ENCODE measurements at places on chromosomes 2 and 18.

DNA sequence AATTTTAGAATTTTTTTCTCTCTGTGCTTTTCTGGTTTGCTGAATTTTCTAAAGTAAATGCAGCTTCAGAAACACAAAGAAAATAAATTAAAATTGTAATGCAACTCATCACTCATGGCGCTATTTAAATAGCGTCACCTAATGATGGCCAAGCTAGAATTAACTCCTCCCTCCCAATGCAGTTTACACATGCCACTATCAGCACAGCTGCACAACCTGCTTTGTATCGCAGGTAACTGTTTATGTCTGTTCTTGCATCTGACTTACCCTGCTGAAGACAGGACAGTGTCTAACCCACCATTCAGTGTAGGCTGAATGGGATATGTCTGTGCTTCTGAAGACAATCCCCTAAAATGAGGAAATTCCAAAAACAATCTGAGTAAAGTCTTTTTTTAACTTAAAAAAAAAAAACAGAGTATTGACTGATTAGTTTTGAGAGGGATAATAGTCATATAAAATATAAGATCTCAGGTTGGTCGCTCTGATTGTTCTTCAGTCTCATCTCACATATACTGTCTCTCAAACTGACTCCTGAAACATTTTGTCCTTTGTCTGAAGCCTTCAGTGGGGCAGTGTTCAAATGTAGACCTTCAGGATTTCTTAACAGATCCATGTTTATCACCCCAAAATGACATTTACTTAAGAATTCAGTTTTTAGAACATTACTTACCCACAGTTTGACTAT, 271.4 kb downstream of the ZEB2 start:
- DNase-seq, result no peak

- no peak for DNase-seq
Observed at GRCh38 chr2:157743051-157743450, 114.4 kb upstream of the ACVR1C start.

- DNase-seq, result peak; percentile 15
Observed at GRCh38 chr2:9021563-9022211, 18.2 kb upstream of the MBOAT2 start.

DNA sequence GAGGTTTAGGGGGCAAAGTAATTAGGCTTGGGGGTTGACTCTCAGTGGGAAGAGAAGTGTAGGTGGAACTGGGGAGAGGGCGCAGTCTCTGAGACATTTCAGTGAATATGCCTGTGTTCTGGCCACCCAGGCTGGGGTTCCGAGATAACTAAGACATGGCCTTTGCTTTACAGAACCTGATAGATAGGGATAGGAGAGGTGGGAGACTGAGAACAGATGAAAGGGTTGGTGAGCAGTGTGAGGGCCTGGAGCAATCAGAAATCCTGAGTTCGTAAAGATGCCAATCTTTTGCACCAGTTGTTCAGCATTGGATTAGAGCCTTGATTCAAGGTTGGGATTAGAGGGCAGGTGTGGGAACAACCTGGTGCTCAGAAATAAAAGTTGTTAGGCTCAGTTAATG, 15.6 kb downstream of the PARD3B start:
- no peak for DNase-seq

DNA sequence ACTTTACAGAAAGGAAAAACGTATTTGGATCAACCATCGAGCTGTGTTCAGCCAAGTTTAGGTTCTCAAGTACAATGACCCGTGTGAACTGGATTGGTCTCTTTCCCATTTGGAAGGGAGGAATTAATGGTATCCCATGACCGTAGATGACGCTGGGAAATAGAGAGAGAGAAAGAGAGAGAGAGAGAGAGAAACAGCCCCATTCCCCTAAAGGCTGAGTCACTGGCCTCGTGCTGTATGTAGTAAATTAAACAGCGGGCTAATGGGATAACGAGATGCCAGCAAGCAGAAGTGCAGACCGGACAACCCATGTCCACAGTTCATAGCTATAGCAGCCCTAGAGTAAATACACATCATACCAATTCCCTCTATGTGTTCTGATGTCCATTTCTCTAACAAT, 99.6 kb downstream of the BCL11A start:
- no peak for DNase-seq

DNA sequence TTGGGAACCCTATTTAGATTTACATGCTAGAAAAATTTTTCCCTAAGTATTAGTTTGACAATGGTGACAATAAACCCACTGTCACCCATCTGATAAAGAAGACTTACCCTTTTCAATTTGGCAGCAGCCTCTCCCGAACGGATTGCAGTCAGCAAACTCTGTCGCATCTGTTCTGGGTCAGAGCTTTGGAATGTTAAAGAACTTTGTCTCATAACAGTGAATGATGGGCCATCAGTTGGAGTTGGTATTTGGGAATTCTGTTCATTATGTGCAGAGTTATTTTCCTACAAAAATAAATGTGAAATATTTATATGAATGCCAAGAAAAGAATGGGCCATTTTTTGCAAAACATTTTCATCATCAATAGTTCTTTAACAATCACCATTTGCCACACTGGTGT, 70.8 kb upstream of the GRB14 start:
- peak; percentile 36 for DNase-seq

DNA sequence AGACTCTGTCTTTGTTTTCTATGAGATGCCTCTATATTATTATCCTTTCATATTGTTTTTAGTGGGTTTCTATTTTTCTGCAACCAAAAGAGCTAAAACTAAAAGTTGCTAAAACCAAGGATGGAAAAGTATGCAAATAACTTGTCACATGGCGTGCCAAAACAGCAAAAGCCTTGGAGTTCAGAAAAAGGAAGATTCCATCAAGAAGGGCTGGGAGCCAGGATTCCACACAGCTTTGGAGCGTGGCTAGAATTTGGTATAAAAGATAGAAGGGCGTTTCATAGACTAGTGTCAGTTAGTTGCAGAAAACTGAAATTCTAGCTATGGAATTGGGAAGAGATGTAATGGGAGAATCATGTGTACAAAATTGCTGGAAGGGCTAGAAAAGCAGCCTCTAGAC, 4.1 kb downstream of the SCYGR1 start:
- no peak for DNase-seq

DNA sequence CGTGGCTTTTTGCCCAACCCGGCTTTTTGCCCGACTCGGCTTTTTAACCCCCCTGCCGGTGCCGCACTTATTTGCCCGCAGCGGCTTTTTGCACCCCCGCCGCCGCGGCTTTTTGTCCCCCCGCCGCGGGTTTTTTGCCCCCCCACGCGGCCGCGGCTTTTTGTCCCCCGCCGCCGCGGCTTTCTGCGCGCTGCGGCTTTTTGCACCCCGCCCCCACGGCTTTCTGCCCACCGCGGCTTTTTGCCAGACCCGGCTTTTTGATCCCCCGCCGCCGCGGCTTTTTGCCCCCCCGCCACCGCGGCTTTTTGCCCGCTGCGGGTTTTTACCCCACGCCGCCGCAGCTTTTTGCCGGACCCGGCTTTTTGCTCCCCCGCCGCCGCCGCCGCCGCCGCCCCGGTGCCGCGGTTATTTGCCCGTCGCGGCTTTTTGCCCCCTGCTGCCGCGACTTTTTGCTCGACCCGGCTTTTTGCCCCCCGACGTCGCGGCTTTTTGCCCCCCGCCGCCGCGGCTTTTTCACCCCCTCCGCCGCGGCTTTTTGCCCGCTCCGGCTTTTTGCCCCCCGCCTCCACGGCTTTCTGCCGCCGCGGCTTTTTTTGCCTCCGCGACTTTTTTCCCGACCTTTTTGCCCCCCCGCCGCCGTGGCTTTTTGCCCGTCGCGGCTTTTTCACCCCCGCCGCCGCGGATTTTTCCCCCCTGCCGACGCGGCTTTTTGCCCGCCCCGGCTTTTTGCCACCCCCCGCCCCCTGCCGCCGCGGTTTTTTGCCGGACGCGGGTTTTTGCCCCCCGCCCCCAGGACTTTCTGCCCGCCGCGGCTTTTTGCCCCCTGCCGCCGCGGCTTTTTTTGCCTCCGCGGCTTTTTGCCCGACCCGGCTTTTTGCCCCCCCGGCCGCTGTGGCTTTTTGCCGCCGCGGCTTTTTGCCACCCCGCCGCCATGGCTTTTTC, 2786.5 kb downstream of the RPIA start:
- DNase-seq, result peak; percentile 21

- DNase-seq, result peak; percentile 8
Observed at GRCh38 chr2:43491065-43491639, 104.7 kb downstream of the THADA start.

DNA sequence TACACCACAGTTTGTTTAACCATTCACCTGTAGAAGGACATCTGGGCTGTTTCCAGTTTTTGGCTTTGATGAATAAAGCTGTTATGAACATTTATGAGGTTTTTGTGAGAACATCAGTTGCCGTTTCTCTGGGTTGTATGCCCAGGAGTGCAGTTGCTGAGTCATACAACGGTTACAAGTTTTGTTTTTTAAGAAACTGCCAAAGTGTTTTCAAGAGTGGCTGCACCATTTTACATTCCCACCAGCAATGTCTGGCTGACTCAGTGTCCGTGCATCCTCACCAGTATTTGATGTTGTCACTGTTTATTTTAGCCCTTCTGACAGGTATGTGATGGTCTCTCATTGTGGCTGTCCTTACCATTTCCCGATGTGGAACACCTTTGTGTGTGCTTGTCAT, 48.0 kb upstream of the GPR17 start:
- DNase-seq, result peak; percentile 27

GRCh38 chr2:132417430-132418035, 928 bp downstream of the GPR39 start:
- DNase-seq, result no peak

DNA sequence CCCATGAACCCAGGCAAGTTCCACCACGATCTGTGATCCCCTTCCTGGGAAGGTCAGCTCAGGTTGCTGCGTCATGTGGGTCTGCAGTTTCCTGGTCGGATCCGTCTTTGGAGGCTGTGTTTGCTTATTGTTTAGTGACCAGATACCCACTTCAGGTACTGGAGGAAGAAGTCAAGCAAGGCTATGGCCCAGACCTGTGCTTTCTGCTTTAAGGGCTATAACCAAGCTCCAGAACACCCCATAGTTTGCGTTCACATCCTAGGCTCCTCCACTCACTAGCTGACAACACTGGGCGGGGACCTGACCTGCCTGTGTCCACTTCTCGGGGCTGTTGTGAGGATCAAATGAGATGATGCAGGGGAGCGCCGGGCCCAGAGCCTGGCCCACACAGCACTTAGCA, 44.0 kb downstream of the MAL start:
- DNase-seq, result no peak

DNA sequence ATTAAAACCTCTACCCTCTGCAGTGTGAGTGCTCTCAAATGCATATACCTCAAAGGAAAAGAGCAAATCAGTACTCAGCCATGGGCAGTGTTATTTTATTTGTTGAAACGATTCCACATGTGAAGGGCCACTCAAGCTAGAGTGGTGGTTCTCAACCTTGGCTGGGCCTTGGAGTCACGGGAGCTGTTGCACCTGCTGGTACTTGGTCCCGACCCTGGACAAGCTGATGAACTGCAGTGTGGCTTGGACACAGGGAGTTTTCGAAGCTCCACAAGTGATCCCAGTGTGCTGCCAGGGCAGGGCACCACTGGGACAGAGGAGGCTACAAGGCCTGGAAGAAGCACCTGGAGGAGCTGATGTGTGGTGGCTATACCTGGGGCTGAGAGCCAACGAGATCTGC, 19.7 kb downstream of the GNLY start:
- no peak for DNase-seq

DNA sequence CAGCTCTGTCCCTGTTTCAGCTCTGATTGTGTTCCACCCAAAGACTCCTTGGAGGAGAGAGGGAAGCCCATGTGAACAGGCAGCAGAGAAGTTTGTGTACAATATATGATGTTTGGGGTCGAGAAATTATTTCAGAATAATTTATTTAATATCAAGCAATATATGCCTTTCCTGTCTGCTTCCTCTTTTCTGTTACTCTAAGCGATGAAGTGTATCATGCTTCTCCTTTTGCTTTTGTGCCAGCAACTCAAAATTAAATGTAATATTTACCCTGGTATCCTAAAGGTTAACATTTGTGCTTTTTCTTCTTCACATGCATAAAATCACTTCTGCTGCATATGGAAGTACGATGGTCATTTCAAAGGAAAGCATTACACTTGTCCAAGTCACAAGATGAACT, 2.4 kb upstream of the NTSR2 start:
- DNase-seq, result no peak

GRCh38 chr2:176188774-176189680, 559 bp downstream of the HOXD1 start:
- no peak for DNase-seq

GRCh38 chr18:58496937-58497336, 132.0 kb downstream of the ALPK2 start:
- DNase-seq, result no peak

- no peak for DNase-seq
Observed at GRCh38 chr2:8617048-8617447, 64.8 kb upstream of the ID2 start.

DNA sequence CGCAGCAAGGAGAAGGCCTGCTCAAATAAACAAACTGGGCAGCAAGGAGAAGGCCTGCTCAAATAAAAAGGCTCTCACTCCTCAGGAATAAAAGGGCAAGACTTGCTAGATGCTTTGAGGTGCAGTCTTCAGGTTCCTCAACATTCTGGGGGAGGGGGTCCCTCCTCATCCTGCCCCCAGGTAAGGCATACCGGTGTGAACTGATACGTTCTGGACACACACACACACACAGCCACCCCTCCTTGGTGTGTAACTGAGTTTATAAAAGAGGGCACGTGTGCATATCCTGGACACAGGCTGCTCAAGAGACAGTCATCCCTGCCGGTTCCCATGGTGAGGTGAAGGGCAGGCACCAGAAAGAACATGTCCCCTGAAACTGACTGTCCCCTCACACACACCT, 4.5 kb downstream of the TEX261 start:
- DNase-seq, result no peak

DNA sequence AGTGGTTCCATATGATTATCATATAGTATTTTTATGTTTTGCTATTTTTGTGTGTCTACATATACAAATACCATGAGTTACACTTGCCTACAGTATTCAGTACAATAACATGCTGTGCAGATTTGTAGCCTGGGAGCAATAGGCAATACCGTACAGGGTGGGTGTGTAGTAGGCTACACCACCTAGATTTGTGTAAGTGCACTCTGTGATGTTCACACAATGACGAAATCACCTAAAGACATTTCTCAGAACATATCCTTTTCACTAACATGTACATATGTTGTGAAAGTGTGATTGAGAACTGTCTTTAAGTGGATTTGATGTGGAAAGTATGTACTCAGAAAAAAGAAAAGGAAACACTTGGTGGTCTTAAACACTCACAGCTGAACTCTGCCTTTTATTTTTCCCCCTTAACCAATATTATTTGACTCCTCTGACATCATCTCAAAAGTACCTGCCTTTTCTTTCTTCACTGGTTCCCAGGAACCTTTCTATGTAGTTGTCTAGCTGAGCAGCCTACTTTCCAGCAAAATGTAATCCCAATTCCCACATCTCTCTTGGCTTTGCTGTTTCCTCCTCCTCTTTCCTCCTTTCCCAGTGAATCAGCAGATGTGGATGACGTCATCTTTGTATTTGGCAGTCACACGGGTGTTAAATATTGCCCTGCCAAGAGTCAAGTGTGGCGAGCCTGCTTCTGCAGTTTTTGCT, 47.7 kb downstream of the OSBPL6 start:
- DNase-seq, result peak; percentile 94
